ENCODE measurements at places on chromosomes 11 and 22. TPM values are rescaled to one million over a fixed set of nuclear protein-coding genes. Genes with fewer than 3 reads are reported as not detected.

TCF20 gene
- 36.8 TPM for total RNA-seq

- peak; percentile 69 for DNase-seq
Measured at GRCh38 chr11:111565114-111565720, 24.7 kb downstream of the LAYN start.

GRCh38 chr11:118892964-118893363 lies 9.3 kb downstream of the CXCR5 start:
- DNase-seq: no peak

DNA sequence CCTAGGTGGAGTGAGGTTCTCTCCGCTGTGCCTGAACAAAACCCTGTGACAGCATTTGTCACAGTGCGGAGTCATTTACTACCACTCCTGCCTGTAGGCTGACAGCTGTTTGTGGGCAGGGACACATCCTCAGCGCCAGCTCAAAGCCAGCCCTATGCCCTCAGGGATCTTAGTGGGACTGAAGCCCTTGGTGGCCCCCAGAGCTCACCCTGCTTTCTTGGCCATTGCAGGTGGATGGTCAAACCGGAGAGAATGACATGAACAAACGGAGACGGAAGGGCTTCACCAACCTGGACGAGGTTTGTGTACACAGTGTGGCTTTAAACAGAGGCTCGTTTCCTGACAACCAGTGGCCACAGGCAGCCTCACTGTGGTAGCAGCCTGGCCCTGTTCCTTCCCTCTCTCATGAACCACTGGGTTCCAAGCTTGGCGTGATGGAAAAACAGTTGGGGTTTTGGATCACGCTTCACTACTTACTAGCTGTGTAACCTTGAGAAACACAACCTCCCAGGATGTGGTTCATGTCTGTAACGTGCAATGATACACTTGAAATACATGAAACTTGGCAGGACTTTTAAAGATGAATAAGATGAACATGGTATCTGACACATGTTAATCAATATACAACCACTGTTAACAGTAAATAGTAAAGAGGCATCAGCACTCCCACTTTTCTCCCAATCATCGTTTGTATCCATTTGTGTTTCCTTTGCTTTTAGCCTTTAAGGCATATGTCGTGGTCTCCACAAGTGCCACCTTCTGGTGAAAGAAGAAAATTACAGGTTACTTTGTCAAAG lies 125.8 kb downstream of the MICAL2 start:
- no peak for DNase-seq

GRCh38 chr11:5242933-5243815 lies 6.5 kb downstream of the HBG1 start:
- DNase-seq: no peak

DNA sequence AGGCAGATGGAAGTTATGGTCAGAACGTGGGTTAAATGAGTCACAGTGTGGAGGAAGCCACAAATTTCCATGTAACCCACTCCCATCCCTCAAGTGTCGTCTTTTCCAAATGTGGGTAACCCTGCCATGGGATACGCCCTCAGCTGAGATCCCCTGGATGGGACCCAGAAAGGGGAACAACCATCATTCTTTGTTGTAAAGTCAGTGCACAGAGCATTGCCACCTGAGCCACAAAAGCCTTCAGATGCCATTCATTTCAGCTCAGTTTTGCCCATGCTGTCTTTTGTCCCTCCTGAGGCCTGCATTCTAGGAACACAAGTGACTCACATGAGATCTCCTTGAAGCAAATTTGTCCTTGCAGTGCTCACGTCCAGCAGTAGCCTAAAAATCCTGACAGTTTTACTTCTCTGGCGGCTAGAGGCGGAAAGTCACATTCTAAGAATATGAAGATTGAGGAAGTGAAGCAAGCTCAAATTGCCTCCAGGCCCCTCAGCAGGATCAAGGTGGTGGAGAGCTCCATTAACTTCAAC lies 30.6 kb downstream of the MMP13 start:
- no peak for DNase-seq

DNA sequence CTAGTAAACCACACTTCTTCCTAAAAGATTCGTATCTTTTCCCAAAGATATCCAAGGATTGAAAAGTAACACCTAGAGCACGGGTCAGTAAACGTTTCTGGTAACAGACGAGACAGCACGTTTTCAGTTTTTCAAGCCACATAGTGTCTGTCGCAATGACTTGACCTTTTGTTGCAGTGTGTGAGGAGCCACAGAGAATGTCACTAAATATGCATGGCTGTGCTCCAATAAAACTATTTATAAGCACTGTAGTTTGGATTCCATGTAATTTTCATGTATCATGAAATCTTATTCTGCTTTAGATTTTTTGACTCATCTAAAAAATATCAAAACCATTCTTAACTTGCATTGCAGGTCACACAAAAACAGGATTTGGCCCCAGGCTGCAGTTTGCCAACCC lies 18.3 kb upstream of the MICAL3 start:
- no peak for DNase-seq

ZBTB3 gene
- total RNA-seq: 5.9 TPM

SYT12 gene
- not detected for total RNA-seq

GRCh38 chr11:59198726-59199125 lies 14.0 kb downstream of the MPEG1 start:
- DNase-seq: no peak

DNA sequence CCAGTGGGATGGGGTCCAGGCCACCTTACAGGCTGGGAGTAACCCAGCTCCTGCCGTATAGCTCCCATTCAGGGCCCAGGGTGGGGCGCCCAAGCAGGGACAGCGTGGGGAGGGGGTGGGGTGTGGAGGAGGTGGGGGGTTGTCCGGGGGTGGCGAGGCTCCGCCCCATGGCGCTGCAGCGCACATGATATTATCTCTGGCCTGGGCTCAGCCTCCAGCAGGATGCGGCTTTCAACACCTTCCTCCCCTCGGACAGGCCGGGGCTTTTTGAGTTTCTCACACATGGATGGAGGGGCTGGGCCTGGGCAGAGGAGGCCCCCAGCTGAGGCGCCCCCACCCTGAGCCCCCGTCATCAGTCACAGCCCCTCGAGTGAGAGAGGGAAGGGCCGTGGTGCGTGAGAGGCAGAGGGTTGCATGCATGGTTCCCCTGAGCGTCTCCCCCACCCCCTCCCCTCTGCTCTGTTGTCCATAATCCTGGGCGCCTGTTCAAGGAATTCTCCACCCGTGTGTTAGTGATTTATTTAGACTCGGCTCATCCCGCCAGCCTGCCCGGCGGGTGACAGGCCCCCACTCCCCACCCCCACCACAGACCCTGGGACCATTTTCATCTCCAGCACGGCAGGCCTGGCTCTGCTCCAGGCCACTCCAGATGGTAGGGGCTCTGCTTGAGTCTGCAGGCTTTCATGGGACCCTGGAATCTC lies 44.9 kb downstream of the WNT11 start:
- peak; percentile 44 for DNase-seq

DNA sequence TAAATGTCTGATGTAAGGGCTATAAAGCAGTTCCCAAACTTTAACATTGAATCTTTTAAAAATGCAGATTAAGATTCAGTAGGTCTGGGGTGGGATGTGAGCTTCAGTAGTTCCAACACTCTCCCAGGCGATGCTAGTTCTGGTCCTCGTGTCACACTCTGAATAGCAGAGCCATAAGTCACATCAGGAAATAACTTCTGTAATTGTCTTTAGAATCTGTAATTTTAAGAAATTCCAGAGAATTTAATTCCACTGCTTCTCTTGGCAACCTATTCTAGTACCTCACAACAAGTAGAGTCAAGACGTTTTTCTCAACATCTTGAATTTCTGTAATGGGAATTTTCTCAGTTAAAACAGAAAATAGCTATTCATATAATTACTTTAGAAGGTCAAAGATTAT lies 223.1 kb downstream of the TMEM135 start:
- no peak for DNase-seq

DNA sequence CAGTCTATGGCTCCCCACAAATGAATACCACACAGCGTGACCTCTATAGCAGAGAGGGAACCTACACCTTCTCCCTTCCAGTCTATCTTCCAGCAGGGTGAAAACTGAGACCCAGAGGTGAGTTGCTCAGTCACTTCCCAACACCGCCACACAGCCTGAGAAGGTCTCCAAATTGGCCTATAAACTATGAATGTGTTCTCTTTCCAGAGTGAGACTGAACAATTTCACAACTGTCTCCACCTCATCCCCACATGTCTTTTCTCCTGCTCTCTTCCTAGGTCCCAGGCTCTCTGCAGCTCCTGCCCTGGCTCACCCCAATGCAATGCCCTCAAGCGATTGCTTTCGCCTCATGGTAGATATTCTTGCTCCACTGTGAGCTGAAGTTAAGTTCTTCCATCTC lies 14.0 kb downstream of the CLMP start:
- DNase-seq: no peak

- no peak for DNase-seq
Measured at GRCh38 chr22:28115426-28115825, 196.4 kb upstream of the PITPNB start.

TUB gene
- total RNA-seq: 33.4 TPM

- DNase-seq: peak; percentile 29
Measured at GRCh38 chr22:28855355-28856094, 27.8 kb upstream of the ZNRF3 start.

- DNase-seq: no peak
Measured at GRCh38 chr11:20647976-20648565, 21.3 kb upstream of the NELL1 start.

KRTAP5-8 gene
- total RNA-seq: not detected

GRCh38 chr11:129373489-129373953 lies 2.1 kb upstream of the BARX2 start:
- no peak for DNase-seq

Data from ovary (tissue), 10 donors.